ENCODE measurements at places on chromosomes 12 and 14. TPM values are rescaled to one million over a fixed set of nuclear protein-coding genes. Genes with fewer than 3 reads are reported as not detected.

DNA sequence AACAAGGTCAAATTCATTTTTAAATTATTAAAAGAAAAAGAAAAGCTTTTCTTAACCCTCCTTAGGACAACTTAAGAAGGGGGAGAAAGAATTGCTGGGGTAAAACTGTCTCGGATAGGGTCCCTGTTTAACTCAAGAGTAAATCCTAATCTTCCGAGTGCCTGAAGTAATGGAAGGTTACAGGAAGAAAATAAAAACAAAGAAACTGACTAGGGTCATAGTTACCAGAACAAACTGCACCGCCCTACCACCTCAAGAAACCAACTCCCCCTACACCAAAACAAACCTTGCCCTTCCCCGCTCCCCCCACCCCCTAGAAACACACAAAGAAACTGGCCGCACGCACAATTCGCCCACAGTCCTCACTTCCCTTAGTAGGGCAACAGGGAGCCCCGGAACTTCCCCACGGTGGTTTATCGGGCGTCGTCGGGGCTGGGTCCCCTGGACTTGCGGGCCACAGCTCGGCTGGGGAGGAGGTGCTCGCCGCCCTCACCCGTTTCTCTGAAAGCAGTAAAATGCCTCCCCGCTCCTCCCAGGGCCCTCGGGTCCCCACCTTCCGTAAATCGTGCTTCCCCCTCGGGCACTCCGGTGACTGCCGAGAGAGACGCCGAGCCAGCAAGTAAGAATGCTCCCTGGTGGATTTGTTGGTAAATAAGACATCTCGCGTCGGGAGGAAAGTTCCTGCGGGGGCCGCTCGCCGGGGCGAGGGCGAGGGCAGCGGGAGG is 2.4 kb downstream of the SINHCAF start:
- H3K27me3 ChIP-seq, result no peaks in the 10 kb centered on the region
- no peak for DNase-seq
- H3K27ac ChIP-seq, result peak overlapping the region; percentile 93
- peak overlapping the region; percentile 82 for H3K4me3 ChIP-seq
- H3K4me1 ChIP-seq, result peaks cover 46% of the 10 kb centered on the region
- H3K36me3 ChIP-seq, result peaks cover 17% of the 10 kb centered on the region

Gene KCNA1
- total RNA-seq, result not detected

Gene PLBD1
- total RNA-seq, result 74.1 TPM

- peaks cover 18% of the 10 kb centered on the region for H3K4me1 ChIP-seq
- H3K27me3 ChIP-seq, result no peaks in the 10 kb centered on the region
- H3K36me3 ChIP-seq, result no peaks in the 10 kb centered on the region
- no peak overlapping the region for H3K4me3 ChIP-seq
- no peak for DNase-seq
Measured at GRCh38 chr14:68800390-68800789, 7.5 kb upstream of the ZFP36L1 start.

Gene MYBPC1
- total RNA-seq, result not detected

Gene RPL10L
- total RNA-seq, result not detected

Gene KERA
- not detected for total RNA-seq

Gene TFCP2
- 41.1 TPM for total RNA-seq

- H3K27me3 ChIP-seq, result no peaks in the 10 kb centered on the region
- no peaks in the 10 kb centered on the region for H3K36me3 ChIP-seq
- H3K27ac ChIP-seq, result no peak overlapping the region
Measured at GRCh38 chr12:67459173-67459572, 189.4 kb upstream of the DYRK2 start.

Gene ANO6
- 22.2 TPM for total RNA-seq

DNA sequence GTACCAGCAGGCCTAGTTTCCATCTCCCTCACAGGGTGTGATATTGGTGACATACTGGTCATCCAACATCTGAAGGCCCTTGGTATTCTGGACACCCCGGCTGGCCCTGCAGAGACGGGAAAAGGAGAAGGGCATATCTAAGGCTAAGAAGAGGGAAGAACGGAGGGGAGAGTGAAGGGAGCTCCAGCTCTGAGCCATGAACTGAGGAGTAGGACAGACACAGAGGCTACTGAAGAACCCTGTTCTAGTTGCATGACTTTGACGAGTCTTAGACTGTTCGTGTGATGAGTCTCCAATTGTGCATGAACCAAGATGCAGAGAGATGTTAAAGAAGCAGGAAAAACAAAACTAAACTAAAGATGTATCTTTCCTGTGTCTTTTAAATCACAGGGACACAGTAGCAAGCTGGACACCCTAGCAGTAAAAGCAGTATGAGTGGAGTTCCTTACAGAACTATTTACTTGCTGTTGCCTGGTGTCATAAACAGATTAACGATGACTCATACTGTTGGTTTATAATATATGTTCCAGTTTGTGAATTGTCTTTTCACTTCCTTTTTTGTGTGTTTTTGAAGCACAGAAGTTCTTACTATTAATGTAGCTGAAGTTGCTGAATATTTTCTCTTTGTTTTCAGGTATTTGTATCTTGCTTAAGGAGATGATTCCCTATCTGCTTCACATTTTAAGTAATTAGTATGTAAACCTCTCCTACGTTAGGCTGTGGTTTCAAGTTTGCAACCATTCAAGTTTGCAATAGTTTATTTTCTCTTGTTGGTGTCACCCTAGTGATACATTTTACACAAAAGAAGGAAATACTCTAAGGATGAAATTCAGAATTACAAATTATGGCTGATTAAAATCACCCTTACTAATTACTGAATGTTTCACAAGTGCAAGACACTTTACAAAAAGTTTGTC is 15.7 kb downstream of the FAR2 start:
- H3K4me1 ChIP-seq, result peaks cover 7% of the 10 kb centered on the region
- H3K4me3 ChIP-seq, result no peak overlapping the region
- H3K27me3 ChIP-seq, result peaks cover 3% of the 10 kb centered on the region

- no peak for DNase-seq
- no peak overlapping the region for H3K27ac ChIP-seq
- H3K4me1 ChIP-seq, result no peaks in the 10 kb centered on the region
Measured at GRCh38 chr14:22803687-22803974, 11.6 kb downstream of the SLC7A7 start.
